ENCODE measurements at places on chromosomes 5 and 9.

DNA sequence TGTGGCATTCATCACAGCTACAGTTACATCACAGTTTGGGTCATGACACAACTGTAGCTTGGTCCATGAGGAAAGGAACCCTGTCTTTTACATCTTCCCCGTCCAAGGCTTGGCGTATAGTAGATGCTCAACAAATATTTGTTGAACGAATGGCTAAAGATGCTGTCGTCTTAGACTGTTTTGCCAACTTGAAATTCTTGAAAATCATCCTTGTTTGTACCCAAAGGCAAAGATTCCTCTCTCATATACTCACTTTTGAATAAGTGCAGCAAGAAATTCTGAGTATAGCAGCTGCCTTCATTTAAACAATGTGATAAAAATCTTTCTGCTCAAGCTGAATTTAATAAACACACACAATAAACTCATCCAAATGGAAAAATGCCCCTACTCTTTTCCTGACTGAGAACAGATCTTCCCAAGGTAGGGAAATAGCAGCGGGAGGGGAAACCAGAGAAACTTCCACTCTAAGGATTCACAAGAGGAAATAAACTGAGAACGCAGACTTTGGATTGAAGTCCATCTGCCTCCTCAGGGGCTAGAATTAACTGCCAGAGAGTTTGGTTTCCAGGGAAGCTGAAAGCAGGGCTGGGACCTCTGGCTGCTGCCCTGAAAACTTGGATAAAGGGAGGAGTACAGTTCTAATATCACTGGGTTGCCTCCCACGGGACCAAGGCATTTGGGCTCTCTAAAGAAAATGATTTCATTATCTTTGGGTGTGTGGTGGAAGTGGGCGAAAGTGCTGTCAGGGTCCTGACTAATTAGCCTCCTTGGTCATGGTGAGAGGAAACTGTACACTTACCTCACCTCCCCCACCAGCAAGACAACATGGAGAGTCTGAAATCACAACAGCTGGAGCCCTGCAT is 99.1 kb downstream of the DPYSL3 start:
- no peak for DNase-seq

- DNase-seq, result no peak
Measured at GRCh38 chr9:16213781-16214515, 656.5 kb downstream of the BNC2 start.

GRCh38 chr5:126497506-126497905 is 74.3 kb downstream of the GRAMD2B start:
- DNase-seq, result peak; percentile 74

- peak; percentile 40 for DNase-seq
Measured at GRCh38 chr5:74685979-74686631, 1.1 kb downstream of the HEXB start.

DNA sequence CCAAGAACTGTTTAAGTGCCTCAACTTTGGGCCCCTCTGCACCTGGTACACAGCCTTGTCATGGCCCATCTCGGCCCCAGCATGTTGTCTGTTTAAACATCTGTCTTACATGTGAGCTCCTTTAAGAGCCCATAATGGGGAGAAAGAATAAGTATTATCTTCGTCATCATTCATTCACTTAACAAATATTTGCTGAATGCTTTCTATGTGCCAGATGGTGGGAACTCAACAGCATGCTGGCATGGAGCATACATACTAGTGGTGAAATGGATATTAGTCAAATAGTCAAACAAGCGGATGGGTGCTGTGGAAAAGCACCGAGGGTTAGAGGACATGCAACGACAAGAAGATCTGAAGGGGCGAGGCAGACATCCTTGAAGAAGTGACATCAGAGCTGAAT is 54.5 kb downstream of the GABBR2 start:
- peak; percentile 68 for DNase-seq

DNA sequence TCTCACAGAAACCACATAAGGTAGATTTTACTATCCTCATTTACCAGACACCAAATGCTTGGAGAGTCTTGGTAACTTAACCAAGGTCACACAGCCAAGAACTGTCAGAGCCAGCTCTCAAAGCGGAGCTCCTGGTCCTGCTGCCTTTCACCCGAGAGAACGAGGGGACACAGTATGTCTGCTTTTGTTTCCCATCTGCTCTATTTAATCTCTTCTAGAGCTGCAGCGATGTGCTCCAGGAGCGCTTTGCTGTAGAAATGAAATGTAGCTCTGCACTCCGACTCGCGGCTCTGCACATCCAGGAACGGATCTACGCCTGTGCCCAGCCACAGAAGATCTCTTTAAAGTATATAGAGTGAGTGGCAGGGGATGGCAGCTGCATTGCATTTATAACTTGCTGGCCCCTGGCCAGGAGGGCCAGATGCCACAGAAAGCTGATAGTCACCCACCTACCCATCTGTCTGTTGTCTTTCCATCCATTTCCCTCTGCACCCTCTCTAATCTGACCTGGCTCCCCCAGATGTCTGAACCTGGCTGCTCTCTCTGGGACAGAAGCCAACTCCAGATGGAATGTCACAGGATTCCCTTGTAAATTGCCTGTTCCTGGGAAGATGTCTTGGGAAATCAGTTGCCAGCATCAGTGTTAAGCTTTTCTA is 21.4 kb upstream of the TRMT10B start:
- peak; percentile 60 for DNase-seq

DNA sequence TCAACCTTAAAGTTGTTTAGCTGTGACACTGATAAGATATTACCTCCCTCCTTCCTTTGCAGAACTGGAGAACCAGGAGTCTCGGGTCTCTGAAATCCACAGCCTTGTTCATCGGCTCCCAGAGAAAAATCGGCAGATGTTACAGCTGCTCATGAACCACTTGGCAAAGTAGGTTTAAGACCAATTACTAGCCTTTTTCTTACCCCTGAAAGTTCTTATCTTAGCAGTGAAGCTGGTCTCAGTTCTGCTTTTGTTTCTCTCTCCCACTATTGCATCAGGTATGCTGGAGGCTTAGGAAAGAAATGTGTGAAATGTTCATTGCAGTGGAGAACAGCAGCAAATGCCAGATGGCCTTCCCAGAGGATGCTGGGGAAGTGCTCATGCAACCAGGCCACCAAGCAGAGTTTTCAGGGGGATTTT is 287.4 kb downstream of the ARHGAP26 start:
- DNase-seq, result no peak

- no peak for DNase-seq
Measured at GRCh38 chr9:36149197-36149596, 12.7 kb downstream of the GLIPR2 start.

DNA sequence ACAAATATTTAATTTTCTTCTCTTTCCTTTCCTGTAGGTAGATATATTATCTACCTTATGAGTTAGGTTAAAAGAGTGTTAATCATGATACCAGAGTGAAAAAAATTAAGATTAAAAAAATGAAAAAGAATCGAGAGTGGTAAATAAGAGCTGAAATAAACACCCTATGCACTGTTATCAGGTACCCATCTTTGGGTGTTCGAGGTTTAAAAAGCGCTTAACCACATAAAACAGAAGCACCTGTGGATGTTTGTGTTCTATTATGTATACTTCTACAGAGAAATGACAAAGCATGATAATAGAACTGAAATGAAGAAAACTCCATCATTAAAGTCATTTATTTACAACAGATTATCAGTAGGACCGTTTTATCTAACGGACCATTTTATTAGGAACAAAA is 25.7 kb upstream of the GCNT4 start:
- DNase-seq, result no peak

DNA sequence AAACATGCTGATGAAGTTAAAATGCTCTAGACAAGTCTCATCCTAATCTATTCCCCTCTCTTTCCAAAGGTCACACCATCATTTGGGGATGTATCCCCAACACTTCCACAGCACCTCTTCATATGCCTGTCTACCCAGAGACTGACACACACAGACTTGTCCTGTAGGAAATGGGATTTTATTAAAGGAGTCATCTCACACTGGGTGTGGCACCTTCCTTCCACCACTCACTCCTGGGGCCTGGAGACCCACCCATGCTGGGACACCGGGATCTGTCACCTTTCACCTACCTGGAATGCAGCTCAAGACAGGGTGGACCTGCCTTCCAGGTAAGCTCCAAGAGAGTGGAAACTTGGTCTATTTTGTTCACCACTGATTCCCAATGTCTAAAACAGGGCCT is 99.4 kb upstream of the HAND1 start:
- DNase-seq, result no peak

DNA sequence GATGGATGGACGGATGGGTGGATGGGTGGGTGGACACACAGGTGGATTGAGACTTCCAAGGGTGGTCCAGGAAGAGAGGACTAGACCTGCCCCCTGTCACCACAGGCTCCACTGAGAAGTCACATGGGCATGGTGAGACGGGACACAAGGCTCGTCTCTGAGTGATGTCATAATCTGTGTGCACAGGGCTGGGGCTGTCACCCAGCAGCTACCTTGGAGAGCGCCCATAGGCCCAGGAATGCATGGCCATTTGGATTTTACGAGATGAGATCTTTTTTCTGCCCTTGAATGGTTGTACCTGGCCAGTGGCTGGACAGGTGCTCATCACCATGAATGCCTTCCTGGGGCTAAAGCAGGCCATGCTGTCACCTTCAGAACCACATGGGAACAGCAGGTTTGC is 3.1 kb downstream of the OLFM1 start:
- no peak for DNase-seq

- DNase-seq, result no peak
Measured at GRCh38 chr5:167020418-167020817, 1271.0 kb upstream of the WWC1 start.

GRCh38 chr5:149999866-150000255 is 593 bp downstream of the TIGD6 start:
- DNase-seq, result no peak

DNA sequence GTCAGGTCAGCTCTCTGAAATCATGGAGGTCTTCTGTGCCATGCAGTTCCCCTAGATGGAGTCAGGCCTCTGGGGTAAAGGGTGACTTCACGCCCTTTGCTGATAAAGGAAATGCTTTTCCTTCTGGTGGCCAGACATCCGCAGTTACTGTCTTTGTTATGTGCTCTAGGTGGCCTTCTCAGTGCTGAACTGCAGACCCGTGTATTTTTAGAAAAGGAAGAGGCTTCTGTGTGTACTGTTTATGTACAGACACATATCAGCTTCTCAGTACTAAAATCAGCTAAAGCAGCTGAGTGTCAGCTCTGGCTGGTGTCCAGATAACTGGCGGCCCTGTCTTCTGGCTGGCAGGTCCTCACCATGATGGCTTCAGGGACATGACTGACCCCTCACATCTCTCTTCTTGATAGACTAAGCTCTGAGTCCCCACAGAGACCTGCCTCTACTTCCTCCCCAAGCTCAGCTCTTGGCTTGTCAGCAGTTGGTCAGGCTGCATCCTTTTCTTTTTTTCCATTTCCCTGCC is 75.3 kb downstream of the ARHGAP26 start:
- DNase-seq, result peak; percentile 50

DNA sequence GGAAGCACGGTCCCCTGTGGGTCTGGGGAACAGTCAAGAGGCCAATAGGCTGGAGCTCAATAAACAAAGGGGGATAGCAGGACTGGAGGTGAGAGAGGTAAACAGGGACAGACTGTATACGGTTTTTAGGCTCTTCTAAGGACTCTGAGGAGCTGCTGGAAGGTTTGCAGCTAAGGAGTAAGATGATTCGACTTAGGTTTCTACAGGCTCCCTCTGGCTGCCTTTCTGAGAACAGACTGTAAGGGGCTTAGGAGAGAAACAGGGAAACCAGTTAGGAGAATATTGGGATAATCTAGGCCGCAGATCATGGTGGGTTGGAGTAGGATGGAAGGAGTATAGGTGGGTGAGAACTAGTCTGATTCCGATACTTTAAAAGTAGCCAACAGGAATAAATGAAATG is 10.4 kb downstream of the CDK5RAP2 start:
- DNase-seq, result no peak

- DNase-seq, result no peak
Measured at GRCh38 chr5:96279801-96280542, 153.1 kb downstream of the PCSK1 start.

DNA sequence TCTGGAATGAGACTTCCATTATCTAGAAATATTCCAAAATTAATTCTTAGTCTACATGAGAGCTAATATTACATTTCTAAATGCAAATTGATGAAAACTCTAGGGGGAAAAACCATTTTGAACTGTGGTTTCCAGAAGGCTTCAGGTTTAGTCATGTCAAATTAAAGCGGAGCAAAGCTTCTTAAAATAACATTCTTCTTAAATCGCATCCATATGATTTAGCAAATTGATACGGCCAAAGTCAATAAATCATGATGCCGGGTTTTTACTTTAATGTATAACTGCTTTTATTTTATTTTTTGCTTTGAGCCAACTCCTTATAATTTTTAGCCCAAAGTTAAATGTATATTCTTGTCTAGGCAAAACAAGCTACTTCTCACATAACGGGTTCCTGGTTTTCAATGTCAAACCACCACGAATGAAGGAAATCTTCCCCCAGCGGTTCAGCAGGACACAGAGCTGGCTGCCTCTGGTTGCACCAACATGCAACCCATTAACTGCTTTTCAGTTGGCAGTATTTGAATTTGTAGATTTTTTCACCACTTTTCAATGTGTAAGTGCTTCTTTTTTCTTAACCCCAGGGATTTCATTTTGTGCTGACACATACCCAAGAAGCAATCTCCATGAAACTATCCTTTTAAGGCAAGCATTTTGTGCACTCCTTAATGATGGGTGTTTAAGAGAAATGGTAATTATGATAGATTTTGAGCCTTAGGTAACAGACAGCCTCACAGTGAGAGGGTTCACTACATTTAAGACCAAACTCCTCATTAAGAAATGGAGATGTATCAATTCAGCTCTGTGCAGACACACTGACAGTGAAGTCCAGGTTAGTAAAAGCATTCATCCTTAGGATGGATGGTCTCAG is 35.5 kb downstream of the EFNA5 start:
- DNase-seq, result no peak

DNA sequence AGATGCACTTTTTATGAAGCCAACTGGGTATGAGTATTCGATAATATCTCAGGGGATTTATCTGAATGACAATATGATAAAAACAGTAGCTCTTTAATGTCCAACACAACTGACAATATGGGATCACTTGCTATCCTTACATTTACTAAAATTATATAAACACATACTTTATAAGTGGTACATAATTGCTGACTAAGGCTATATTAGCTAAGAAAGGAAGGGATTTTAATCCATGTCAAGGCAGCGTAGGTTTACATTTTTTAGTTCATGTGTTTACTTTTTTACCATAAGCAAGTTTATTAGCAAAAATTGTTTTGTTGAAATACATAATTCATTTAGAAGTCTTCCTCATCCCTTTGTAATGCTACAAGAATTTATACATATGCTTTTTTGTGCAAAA is 796.2 kb downstream of the TLE1 start:
- DNase-seq, result no peak

DNA sequence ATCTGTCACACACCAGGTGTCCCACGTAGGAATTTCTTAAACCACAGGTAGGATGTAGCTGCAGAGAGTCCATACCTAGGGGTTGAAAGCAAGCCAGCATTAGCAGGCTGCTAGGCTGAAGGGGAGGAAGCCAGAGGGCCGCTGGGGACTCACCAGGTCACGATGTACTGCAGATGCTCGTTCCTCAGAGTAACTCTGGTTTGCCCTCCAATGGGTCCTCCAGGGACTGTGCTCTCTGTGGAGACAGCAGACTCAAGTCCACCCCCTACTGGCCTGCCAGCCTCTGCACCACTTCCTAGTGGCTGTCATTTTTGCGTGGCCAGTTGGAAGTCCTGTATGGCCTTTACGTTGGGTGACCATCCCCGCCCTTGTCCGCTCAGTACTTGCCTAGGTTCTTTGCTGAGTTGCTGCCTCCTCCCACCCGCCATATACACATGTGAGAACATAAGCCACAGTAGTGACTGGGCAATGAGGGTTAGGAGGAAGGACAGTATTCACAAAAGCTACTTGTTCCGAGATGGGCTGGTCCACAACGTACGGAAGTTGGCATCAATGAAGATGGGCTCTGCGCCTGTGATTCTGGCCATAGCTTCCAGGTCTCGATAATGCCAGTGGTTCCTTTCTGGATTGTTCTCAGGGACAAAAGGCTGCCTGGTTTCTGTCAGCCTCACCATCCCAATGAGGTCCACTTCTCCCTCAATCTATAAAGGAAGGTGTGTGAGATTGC is 4.1 kb downstream of the RPL7A start:
- DNase-seq, result peak; percentile 76
